ENCODE measurements at places on chromosomes 7 and 10. TPM values are rescaled to one million over a fixed set of nuclear protein-coding genes. Genes with fewer than 3 reads are reported as not detected.

The SORBS1 gene
- total RNA-seq, result 0.75 TPM

The SPDYE16 gene
- total RNA-seq, result 0.12 TPM

The NEUROD6 gene
- not detected for total RNA-seq

The ZNF107 gene
- total RNA-seq, result 2.8 TPM

The NRG3 gene
- not detected for total RNA-seq

The SPDYE1 gene
- total RNA-seq, result not detected

The COL1A2 gene
- total RNA-seq, result 1,878 TPM

Data from uterine smooth muscle cell (primary cell).